ENCODE measurements at places on chromosomes 2 and 18.

DNA sequence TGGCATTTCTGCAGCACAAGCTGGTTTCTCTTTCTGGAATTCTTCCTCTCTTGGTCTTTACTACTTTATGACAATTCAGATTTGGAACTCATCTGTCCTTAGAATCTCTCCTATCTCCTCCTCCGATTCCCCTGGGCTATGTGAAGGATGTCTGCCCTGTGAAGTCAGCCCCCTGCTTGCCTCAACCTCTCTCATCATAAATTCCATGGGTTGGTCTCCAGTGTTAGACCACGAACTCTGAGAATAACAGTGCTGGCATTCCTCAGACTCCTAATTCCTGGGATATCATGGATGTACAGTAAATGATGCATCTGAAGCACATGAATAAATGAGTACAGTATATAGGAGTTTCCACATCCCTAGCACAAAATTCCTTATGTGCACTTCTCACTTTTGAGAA lies 21.0 kb upstream of the CYRIA start:
- DNase-seq: no peak

- DNase-seq: peak; percentile 85
Measured at GRCh38 chr2:9205963-9206948, at the start of gene ASAP2. ASAP2 (plus strand) TSS chr2:9206812; CDS start chr2:9207105, 293 bp downstream.

- peak; percentile 33 for DNase-seq
Measured at GRCh38 chr2:55157474-55157884, 74.6 kb downstream of the CLHC1 start.

GRCh38 chr2:96815326-96816126 lies 542 bp upstream of the CNNM3 start:
- DNase-seq: peak; percentile 41

DNA sequence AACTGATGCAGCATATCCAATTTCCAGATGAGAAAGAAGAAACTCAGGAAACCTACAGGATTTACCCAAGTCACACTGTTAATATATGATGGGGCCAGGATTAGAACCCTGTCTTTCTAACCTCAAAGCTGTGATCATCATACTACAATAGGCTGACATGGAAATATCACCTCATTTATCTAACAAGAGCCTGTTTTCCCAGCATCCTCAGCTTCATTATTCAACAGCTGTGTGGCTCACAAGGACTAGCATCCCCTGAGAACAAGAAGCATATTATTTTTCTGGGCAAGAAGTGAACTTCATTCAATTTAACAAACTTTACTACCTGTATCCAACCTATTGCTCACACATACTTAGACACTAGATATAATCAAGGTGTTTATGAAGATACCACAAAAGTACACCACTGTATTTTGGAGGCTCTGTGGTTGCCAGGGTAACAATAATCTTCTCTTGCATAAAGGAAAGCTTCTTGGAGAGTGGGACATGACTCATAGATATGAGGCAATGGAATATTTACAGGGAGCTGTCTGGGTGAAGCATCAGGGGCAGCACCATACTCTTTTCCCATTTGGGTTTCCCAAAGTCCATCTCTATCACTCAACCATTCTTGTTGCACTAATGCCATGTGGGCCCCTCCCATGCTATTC lies 218.2 kb downstream of the RAD51AP2 start:
- no peak for DNase-seq

- no peak for DNase-seq
Measured at GRCh38 chr2:112674229-112674628, 28.5 kb downstream of the SLC20A1 start.

DNA sequence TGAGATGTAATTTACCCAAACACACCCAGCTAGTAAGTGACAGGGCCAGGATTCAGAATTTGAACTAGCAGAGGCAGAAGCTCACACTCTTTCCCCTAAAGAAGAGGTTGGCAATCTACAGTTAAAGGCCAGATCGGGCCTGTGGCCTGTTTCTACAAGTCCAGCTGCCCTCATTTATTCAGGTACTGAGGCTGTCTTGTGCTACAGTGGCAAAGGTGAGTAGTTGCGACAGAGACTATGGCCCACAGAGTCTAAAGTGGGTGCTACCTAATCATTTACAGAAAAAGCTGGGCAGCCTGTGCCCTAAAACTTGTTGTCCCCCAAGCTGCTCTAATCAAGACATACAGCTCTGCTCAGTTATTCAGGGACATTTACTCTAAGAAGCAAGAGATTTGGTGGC lies 86.8 kb downstream of the RTN4 start:
- DNase-seq: no peak

DNA sequence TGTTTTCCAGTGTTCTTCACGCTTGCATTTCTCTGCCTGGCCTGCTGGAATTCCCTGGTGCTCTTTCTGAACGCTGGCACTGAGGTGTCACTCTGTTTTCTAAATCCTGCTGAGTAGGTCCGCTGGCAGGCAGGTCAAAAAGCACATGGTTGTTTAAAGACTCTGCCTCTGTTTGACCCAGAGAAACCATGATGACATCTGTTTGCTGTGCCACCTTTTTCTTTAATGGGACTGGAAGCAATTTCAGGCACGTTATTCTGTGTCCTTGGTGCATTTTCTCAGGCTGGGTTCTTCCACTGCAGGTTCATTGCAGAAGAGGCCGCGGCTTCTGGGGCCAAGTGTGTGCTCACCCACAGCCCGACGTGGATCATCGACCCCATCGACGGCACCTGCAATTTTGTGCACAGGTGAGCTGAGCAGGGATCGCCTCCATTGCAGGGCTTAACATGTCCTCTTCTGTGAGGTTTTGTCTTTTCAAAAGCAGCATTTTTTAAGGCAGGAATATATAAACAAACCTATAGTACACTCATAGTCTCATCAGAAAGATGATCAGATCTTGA lies 28.4 kb downstream of the IMPA2 start:
- DNase-seq: no peak

DNA sequence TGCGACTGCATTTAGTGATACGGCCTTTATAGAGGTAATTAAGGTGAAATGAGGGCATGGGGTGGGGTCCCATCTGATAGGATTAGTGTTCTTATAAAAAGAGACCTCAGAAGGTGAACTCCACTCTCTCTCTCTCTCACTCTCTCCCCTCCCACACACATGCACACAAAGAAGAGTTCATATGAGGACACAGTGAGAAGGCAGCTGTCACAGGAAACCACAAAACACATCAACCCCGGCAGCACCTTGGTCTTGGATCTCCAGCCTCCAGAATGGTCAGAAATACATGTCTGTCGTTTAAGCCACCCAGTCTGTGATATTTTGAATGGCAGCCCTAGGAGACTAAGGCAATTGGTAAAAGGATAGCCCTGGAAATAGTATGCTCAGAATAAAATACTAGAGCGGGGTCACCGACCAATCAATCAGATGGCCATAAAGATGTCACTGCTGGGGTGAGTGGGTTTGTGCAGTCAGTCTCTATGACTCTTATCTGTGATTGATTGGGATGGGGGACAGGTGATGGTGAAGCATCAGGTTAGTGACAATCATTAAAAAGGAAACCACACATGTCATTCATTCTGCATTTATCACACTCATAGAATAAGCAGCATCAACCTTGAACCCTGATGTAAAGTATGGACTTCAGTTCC lies 118.9 kb upstream of the POU3F3 start:
- DNase-seq: no peak

GRCh38 chr2:12363138-12363537 lies 353.6 kb upstream of the TRIB2 start:
- DNase-seq: no peak

DNA sequence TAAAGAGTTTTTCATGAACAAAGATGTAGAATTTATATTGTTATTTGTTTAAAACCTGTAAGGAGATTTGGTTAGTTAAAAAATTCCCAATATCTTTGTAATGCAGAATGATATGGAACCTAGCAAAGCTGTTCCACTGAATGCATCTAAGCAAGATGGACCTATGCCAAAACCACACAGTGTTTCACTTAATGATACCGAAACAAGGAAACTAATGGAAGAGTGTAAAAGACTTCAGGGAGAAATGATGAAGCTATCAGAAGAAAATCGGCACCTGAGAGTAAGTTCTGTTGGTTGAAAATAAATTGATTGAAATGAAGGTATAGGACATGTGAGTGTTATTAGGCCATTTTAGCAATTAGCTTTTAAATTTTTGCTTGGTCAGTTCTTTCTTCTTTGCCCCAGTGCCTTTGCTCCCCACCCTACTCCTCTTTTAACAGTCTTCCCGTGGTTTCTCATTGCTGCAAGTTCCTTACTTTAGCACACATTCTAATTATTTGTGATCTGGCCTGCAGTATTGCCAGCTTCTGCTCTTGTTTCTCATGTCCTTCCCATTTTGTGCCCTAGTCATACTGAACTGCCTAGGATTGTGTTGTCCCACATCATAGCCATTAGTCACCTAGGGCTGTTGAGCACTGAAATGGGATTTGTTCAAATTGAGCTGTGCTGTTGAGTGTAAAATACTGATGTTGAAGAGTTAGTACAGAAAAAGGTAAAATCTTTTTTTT lies 36.6 kb downstream of the VAPA start:
- no peak for DNase-seq

DNA sequence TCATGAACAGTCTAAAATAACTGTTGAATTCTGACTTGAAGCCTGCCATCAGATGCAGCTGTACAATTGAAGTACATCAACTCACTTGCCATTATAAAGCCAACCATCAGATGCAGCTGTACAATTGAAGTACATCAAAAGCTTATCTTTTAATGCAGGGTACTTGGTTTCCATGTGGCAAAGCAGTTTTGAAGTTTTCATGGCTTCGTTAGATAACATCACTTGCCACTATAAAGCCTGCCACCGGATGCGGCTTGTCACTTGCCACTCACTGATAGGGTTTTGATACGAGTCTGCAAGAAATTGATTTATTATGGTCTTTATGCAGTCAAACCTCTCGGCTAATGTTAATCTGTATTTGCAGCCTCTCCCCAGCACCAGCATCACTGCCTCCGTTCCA lies 1605.8 kb downstream of the SUCLG1 start:
- DNase-seq: no peak

- DNase-seq: peak; percentile 42
Measured at GRCh38 chr2:169767243-169767888, 31.3 kb upstream of the SSB start.

- DNase-seq: no peak
Measured at GRCh38 chr18:3463051-3463450, 13.1 kb downstream of the TGIF1 start.

DNA sequence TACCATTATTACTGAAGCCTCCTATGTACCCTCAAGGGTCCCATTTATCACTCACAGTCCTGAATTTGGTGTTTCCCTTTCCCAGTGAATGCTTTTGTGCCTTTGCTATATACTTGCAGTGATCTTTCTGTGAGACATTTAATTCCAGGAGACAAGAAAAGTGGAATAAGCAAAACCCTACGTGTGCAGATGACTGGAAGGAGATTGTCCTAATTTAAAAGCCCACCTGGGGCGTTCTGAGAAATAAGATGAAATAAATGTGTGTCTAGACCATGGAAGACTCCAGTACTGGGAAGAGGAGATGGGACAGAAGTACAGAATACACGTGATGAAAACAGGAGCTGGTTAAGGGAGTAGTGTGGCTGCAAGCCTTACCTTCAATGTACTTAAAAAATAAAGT lies 19.3 kb downstream of the TYMS start:
- no peak for DNase-seq

DNA sequence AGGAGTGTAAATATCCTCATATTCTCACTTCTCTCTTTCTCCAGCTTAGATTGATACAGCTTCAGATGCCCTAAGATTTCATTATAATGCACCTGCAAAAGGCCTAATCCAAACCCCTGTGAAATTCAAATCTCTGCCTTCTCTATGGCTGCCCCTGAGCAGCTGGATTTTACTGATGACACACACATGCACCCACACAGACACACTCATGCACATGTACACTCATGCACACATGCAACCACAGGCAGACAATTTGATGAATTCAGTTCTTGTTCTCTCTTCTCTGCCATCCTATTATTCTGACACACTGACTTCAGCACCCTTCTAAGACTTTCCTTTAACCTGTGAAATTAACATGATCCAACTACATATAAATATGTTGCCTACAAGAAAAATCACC lies 563.2 kb downstream of the RNF144A start:
- no peak for DNase-seq

GRCh38 chr2:29580223-29580622 lies 341.2 kb downstream of the ALK start:
- no peak for DNase-seq

GRCh38 chr2:217396165-217396564 lies 536.3 kb upstream of the TNP1 start:
- DNase-seq: no peak

DNA sequence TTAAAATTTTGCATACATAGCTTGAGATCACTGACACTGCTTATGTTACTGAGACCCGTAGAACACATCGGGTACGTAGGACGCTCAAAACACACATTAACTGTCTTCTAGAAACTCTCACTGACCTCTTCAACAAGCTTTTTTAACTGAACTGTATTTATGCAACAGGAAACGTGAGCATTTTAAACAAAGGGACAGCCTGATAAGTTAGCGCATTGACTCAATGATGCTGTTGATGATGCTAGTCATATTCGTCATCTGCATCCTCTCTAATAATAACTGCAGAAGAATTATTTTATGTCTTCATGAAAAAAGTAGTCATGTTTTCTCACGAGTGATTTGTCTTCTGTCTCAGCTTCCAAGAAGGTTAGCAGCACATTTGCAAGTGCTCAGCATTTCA lies 824.0 kb downstream of the DCDC2C start:
- DNase-seq: no peak

- peak; percentile 55 for DNase-seq
Measured at GRCh38 chr2:157875641-157876065, 477 bp downstream of the ACVR1 start.

GRCh38 chr18:69564602-69565001 lies 163.9 kb downstream of the DOK6 start:
- no peak for DNase-seq

DNA sequence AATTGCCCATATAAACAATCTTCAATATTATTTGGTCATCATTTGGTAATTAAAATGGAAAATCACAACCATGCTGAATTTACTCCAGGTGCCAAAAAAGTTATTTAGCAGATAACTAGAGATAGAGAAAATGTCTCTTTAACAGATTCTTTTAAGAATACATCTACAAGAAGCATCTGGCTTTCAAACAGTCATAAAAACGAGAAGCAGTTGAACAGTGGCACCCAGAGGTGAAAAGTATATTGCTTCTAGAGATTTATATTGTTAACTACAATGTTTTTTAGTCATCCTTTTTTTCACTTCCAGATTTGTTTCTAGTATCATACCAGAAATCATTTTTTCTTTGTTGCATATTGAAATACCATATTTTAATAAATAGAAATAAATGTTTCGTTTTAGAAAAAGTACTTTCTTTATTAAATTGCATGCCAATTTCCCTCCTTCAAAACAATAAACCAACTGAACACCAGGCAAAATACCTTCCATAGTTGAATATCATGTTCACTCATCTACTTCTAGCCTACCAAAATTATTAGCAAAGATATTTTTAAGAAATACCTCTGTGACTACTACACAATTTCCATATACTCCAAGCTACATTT lies 65.4 kb upstream of the HNRNPA3 start:
- DNase-seq: peak; percentile 30

- no peak for DNase-seq
Measured at GRCh38 chr2:68200157-68200787, 42.6 kb downstream of the PNO1 start.

- DNase-seq: no peak
Measured at GRCh38 chr2:129879614-129880180, 99.8 kb upstream of the RAB6C start.

GRCh38 chr18:13725566-13726231 lies 659 bp downstream of the FAM210A start:
- DNase-seq: no peak

- no peak for DNase-seq
Measured at GRCh38 chr2:152822676-152823075, 104.3 kb downstream of the ARL6IP6 start.

GRCh38 chr18:42915299-42915698 lies 200.2 kb downstream of the RIT2 start:
- DNase-seq: no peak

- no peak for DNase-seq
Measured at GRCh38 chr18:41131050-41131449, 824.0 kb upstream of the PIK3C3 start.
